ENCODE measurements at places on chromosomes 1 and 21.

DNA sequence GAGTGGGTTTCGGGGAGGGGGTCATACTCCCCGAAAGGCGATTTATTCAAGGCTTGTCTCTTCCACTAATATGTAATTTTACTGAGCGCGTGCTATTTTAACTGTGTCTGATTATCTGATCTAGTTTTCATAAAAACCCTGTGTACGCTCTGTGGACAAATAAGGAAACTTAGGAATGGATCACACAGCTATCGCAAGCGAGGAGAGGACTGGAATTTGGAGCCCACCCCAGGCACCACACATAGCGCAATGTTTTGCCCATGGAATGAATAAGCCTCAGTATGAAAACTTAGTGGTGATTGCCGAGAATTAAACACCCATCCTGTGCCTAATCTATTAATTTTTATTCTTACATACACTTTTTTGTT is 9.8 kb upstream of the RAB42 start:
- no peak for DNase-seq

- peak; percentile 56 for DNase-seq
Measured at GRCh38 chr1:55640708-55641473, 425.7 kb upstream of the USP24 start.

GRCh38 chr1:191969290-191969689 is 189.0 kb upstream of the RGS18 start:
- DNase-seq: no peak

DNA sequence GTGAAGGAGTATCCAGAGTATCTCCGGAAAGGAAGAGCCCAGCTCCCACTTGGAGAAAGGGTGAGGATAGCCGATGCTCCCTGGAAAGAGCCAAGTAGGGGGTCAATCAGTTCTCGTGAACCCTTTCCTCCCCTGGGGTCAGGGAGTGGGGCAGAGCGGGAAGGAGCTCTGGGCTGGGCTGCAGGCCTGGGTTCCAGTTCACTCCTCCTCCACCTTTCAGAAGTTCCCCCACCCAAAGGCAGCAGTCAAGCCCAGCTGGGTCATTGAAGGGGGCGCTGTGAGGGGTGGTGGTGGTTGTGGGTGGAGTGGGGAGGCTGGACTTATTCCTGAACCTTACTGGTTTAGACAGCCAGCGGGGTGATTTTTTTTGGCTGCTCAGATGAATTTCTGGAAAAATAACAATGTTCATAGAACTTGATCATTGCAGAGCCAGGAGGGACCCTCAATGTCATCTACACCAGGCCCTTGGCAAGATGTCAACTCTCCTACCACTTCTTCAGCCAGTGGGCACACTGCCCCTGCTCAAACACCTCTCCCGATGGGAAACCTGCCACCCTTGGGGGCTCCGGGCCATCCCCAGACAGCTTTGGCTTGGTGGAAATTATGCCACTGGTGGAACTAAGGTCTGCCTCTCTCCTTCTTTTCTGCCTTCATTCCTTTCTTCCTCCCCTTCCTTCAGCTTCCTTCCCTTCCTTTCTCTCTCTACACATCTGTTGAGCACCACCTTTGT is 235.8 kb downstream of the TRABD2B start:
- DNase-seq: no peak

DNA sequence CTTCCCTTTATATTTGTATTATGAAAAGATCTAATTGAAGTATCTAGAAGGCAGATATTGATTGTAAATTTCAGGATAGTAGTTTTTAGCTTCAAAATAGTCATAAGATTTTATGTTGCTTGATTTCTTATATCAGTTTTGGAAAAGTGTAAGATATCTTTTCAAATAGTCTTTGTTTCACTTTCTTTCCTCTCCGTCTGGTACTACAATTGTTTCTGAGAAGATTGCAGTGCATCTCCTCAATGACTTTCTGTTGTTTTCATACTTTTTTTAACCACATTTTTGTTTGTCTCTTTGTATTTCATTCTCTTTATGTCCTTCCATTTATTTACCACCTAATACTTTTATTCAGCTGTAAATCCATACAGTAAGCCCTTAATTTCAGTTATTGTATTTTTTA is 964.6 kb upstream of the B3GALT2 start:
- DNase-seq: no peak

- DNase-seq: no peak
Measured at GRCh38 chr1:199168888-199169585, 530.2 kb downstream of the PTPRC start.

GRCh38 chr1:100452641-100453040 is 85.3 kb upstream of the GPR88 start:
- DNase-seq: no peak

DNA sequence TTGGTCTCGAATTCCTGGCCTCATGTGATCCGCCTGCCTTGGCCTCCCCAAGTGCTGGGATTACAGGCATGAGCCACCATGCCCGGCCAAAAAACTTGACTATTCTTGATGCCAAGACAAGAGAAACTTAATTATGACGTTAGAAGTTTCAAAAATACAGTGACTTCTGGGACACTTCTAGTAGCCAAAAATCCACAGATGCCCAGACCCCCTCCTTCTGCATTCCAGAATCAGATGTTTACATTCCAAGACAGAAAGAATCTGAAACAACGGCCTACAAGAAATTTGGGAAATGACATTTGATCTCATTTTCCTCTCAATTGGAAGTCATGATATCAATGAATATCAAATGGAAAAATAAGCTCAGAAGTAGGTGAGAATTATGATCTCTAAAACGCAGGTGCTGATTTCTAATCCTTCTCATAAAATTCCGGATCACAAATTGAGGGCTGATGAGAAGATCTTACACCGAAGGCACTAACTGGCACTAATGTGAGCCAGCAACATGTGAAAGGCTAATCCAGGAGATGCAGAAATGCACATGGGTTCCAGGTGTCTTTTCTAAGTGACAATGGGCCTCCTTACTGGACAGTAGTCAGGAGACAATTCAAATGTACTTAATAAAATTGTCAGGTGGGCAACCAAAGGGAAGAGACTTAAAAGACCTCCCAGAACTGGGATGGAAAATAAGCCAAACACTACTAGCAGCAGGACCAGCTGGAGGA is 5.5 kb downstream of the RAB29 start:
- DNase-seq: no peak

GRCh38 chr1:2946291-2946690 is 75.0 kb upstream of the ACTRT2 start:
- no peak for DNase-seq

GRCh38 chr21:25581582-25581981 is 25.7 kb downstream of the MRPL39 start:
- no peak for DNase-seq

DNA sequence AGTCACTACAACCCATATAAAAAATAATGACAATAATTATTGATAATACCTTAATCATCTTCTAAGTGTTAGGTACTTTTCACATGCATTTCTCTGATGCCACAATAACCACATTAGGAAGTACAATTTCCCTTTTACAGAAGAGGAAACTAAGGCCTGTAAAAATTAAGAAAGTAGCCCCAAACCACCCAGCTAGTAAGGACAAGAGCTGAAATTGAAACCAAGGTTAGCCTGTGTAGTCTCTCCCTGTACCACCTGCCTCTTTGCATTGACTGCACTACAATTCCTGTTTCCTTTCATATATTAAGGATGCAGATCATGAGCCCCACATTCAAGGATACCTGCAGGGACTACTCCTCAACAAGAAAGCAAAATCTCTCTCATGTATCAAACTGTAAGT is 288.8 kb downstream of the GPATCH2 start:
- DNase-seq: no peak

GRCh38 chr1:60283690-60284089 is 210.1 kb upstream of the C1orf87 start:
- DNase-seq: no peak

GRCh38 chr1:222817529-222817928 is 2.7 kb downstream of the DISP1 start:
- DNase-seq: no peak

DNA sequence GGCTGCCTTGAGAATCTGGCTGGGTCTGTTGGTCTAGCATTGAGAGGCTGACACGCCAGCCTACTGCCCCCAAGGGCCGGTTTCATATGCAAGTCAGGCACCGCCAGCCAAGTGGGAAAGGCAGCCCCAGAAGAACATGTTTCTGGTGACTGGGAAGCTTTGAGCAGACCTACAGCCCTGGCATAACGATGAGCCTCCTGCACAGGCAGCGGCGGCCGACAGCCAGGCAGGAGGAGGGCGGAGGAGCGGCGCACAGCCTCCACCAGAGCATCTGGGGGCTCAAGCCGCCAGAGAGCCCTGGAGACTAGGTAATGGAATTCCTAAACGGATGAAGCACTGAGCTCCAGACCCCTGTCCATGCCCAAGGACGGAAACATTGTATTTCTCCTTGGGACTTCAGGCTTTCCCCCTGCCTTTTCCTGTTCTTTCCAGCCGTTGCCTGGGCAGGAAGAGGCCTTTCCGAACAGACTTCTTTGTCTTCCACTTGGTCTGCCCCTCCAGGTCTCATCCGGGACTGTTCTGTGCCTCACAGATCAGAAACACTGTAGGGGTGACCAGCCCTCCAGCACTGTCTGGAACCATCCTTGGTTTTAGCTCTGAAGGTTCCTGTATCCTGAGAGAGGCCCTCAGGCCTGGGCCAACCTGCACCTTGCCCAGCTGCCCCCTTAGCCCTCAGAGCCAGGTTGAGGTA is 59.5 kb downstream of the IRF2BP2 start:
- peak; percentile 70 for DNase-seq

GRCh38 chr1:30750731-30751291 is 6.8 kb downstream of the LAPTM5 start:
- no peak for DNase-seq

GRCh38 chr1:38062361-38063288 is 16.0 kb upstream of the POU3F1 start:
- no peak for DNase-seq

- DNase-seq: no peak
Measured at GRCh38 chr1:32904797-32905196, 3.6 kb upstream of the TMEM54 start.

GRCh38 chr1:107536266-107536665 is 395.4 kb downstream of the NTNG1 start:
- DNase-seq: no peak

DNA sequence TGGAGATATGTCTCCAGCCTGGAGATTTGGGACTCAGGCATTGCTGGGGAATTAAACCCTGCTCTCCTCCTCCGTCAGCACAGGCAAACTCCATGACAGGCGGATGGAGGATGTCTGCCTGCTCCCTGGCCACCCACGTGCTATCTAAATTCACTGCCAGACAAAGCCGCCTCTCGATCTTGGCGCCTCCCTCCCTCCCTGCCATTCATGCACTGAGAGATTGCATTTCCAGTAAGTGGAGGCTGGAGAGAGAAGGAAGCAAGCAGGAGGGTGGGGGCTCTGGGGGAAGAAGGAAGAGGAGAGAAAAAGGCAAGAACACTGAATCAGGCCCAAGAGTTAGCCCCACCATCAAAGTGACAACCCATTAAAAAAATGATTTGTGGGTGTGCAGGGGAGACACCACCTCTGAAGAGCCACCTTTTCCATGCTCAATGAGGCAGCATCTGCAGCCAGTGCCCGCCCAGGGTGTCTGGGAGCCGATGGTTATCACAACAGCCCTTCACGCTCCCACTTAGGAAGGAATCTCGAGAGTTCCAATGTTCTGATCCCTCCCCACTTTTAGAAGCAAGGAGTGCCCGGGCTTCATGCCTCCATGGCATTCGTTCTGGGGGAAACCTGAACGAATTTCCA is 183.0 kb downstream of the HIVEP3 start:
- peak; percentile 57 for DNase-seq

GRCh38 chr1:13809461-13810159 is 109.6 kb downstream of the PRDM2 start:
- no peak for DNase-seq

- DNase-seq: no peak
Measured at GRCh38 chr1:193754732-193755427, 568.5 kb upstream of the B3GALT2 start.

GRCh38 chr21:27590271-27590670 is 623.4 kb upstream of the ADAMTS5 start:
- DNase-seq: no peak

DNA sequence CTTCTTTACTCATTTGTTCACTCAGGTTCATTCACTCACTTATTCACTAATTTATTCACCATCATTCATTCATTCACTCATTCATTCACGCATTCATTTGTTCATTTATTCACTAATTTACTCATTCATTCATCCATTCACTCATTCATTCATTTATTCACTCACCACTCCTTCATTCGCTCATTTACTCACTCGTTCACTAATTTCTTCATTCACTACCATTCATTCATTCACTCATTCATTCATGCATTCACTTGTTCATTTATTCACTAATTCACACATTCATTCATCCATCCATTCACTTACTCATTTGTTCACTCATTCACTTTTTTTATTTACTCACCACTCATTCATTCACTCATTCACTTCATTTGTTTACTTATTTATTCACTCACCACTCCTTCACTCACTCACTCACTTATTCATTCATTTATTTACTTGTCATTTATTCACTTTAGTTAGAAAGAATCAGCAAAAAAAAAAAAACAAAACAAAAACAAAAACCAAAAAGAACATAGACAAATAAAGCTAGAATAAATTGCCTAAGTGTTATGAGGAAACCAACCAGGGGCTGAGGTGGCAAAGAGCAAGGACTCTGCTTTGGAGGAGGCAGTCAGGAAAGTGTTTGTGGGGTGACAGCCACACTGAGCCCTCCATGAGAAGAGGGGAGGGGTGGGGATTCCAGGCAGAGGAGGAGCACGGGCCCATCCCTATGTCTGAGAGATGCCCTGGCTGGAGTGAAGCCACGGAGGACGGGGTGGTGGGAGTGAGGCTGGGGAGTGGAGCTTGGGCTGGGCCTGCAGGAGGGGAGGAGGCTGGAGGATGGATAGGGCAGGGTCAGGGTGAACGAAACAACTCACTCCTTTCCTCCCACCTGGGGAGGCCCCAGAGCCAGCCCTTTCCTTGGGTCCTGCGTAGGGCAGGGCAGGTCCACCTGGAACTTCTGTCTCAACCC is 129.2 kb upstream of the WNT4 start:
- no peak for DNase-seq

- no peak for DNase-seq
Measured at GRCh38 chr1:236494586-236495466, 29.0 kb upstream of the LGALS8 start.

DNA sequence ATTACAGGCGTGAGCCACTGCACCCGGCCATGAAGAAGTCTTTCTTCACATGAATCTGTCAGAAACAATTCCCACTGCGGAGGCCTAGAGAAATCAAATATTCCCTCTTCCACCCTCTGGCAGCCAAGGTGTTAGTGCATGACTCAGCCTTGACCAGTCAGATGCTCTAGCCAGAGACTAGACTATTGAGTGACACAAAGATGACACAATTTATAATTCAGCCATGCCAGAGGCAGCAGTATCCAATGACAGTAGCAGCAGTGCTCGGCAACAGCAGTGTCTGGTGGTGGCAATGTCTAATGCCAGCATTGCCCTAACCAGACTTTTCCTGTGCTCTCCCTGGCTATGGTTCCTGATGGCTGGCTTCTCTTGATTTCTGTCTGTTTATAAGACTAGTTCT is 8.7 kb downstream of the CTXND2 start:
- no peak for DNase-seq

DNA sequence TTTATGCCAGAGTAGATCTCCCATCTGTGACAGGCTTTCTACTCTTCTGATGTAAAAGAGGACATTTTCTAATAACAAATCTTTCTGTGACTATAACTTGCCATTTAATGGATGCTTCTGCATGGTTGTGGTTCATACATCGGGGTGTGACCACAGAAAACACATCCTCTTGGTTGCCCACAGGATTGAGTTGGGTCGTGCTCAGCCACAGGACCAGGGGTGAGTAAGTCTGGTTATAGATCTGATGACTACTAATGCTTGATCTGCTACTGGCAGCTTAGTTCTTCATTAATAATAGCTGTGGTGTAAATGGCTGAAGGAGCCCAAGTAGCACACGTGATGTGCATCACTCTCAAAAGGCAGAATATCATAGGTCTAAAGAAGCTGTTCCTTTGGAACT is 328.2 kb downstream of the RWDD3 start:
- no peak for DNase-seq

All from hippocampal formation (tissue), 2 donors.